Activated T-cell treated with anti-CD3 and anti-CD28 coated beads, Interleukin-2, amount 50 U/mL, for 4 hours (primary cell): ENCODE measurements at places on chromosomes 11 and 22. TPM values are rescaled to one million over a fixed set of nuclear protein-coding genes. Genes with fewer than 3 reads are reported as not detected.

TMEM45B gene
- 0.48 TPM for total RNA-seq

DNA sequence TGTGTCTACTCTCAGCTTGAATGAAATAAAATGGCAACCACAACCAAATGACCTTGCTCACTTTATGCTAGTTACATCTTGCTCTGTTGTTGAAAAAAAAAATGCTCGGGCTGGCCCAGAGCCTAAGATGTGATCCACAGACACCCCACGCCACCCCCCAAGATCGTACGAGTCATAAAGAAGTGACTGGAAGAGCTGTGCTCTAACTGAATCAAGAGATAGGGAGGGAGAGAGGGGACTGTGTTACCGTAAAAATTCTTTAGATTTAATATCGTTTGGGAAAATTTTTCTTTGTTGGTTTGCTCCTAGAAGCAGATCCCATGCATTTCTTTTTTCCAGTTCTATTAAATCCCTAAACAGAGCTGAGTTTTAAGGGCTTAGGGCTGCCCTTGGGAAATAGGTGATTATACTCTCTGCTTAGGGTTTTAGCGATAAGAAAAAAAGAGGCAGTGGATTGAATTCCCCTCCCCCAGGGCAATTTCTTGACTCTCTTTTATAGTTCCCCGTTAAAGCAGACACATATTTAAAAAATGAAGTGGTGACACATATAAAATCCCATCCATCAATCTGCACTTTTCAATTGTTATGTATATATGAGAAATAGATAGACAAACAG is 14.5 kb downstream of the MAML2 start:
- DNase-seq = no peak

DNA sequence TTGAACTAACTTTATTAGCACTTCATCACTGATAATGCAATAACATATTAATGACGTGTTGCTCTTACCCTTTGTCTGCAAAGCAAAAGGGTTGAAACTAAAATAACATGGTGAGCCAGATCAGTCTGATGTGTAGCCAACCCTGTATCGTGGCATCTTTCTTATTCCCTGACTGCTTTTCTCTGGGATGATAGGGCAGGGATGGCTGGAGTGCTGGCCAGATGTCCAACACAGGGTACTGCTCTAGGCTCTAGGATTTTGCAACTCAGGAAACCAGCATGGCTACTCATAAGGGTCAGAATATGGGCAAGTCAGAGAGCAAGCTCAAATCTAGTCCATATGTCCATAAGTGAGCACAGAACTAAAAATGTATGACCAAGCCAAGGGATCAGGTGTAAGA is 129.1 kb downstream of the SLC17A6 start:
- no peak for DNase-seq

GRCh38 chr11:48004456-48004855 is 24.1 kb downstream of the PTPRJ start:
- DNase-seq = no peak

DNA sequence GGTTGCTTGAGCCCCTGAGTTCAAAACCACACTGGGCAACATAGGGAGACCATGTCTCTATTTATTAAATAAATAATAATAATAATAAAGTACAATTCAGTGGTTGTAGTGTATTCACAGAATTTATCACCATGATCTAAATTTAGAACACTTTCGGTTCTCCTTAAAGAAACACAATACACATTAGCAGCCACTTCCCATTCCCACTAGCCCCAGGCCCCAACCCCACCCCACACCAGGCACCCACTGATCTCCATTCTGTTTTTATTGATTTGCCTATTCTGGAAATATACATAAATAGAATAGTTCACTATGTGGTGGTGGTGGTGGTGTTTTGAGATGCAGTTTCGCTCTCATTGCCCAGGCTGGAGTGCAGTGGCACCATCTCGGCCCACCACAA is 45.7 kb downstream of the BCL2L13 start:
- DNase-seq = no peak

UPK3A gene
- not detected for total RNA-seq

DNA sequence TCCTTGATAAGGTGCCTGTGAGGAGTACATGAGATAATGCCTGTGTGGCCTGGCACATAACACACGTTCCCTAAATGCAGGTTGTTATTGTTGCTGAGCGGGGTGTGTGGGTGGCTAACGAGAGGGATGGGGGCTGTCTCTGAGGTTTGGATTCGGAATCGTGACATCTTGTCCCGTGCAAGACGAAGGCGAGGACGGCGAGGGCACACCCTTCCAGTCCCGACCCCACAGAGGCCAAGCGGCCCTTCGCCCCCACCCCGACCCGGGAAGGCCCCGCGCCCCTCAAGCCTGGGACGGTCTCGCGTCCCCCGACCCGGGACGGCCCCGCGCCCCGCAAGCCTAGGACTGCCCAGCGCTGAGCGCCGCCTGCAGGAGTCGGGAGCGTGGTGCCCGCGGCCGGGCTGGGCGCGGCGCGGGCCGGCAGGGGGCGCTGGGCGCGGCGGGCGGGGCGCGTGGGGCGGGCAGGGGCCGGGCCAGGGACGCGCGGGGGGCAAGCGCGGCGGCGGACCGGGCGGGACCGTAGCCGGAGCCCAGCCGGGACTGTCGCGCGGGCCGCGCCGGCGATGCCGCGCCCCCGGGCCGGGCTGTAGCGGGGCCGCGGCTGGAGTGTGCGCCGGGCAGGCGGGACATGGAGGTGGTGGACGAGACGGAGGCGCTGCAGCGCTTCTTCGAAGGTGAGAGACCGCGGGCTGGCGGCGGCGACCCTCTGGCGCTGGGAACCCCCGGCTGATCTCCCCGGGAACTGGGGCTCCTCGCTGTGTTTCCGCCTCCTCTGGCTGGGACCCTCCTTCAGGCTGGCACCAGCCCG is at the start of gene MYRF:
MYRF (plus strand) TSS at position 520 of the 808 bp plus-strand sequence; CDS start at position 629, 109 bp downstream.
- DNase-seq = peak; percentile 47
